ENCODE measurements at places on chromosomes 2 and 18. TPM values are rescaled to one million over a fixed set of nuclear protein-coding genes. Genes with fewer than 3 reads are reported as not detected.

Gene RIT2
- total RNA-seq, result not detected

GRCh38 chr2:170886386-170886785 is 42.7 kb upstream of the GORASP2 start:
- DNase-seq, result peak; percentile 14
- no peak overlapping the region for H3K4me3 ChIP-seq
- H3K36me3 ChIP-seq, result no peaks in the 10 kb centered on the region

Gene CRIM1
- total RNA-seq, result 119 TPM

- H3K4me3 ChIP-seq, result no peak overlapping the region
- no peaks in the 10 kb centered on the region for H3K36me3 ChIP-seq
- peak overlapping the region; percentile 16 for H3K27ac ChIP-seq
- H3K4me1 ChIP-seq, result peaks cover 6% of the 10 kb centered on the region
Observed at GRCh38 chr2:23425338-23425871, 40.4 kb downstream of the KLHL29 start.

Gene IL18RAP
- total RNA-seq, result 10.9 TPM

Gene SLC5A7
- 2.1 TPM for total RNA-seq

Gene CABYR
- total RNA-seq, result 1.6 TPM

Gene UPP2
- total RNA-seq, result not detected

DNA sequence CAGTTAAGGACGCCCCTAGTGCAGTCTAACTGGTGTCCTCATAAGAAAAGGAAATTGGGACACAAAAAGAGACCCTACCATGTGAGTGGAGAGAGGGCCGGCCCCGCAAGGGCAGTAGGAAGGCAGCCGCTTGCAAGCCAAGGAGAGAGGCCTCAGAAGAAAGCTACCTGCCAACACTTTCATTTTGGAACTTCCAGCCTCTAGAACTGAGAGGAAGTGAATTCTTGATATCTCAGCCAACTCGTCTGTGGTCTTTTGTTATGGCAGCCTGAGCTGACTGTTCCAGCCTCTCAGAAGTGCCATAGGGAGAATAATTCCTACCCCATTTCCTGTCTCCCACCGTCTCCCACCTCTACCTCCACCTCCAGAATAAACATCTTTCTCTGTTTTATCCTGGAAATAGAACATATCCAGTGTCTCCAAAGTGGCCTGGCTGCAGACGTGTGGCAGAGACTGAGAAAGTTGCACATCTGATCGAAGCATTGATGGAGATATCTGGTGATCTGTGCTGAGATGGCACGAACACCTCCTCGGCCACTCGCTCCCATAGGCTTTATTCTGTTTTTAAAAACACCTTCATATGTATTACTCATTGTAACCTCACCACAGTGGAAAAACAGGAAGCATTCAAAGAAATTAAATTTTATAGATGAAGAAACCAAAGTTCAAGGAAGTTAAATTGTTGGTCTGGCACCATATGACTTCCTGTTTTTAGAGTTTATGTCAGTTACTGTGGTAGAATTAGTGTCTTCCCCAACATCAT is 39.5 kb upstream of the MARCO start:
- no peaks in the 10 kb centered on the region for H3K4me1 ChIP-seq
- H3K27ac ChIP-seq, result no peak overlapping the region
- DNase-seq, result no peak
- H3K27me3 ChIP-seq, result no peaks in the 10 kb centered on the region

- peaks cover 8% of the 10 kb centered on the region for H3K4me1 ChIP-seq
- DNase-seq, result no peak
- no peak overlapping the region for H3K4me3 ChIP-seq
- H3K27ac ChIP-seq, result no peak overlapping the region
- no peaks in the 10 kb centered on the region for H3K27me3 ChIP-seq
Observed at GRCh38 chr2:203798296-203799087, 69.1 kb upstream of the CTLA4 start.

DNA sequence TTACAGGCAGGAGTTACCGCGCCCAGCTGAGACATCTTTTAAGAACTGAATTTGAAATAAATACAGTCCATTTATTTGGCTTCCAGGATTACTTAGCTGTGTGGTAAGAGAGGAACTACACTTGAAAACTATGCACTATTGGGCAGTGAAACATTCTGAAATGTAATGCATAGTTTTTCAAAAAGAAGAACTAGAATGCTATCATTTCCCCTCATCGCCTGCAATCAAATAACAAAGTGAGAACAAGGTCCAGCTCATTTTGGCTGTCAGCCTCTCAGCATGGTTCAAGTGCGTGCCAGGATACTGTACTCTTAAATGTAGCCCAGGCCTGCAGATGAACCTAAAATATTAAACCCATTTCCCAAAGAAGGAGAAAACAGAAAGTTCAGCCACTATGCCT is 76.6 kb upstream of the ARL5A start:
- no peak overlapping the region for H3K4me3 ChIP-seq
- no peak for DNase-seq
- no peaks in the 10 kb centered on the region for H3K36me3 ChIP-seq
- H3K27me3 ChIP-seq, result no peaks in the 10 kb centered on the region
- H3K4me1 ChIP-seq, result no peaks in the 10 kb centered on the region
- H3K27ac ChIP-seq, result no peak overlapping the region

Gene PSMA8
- not detected for total RNA-seq
